Mucosa of descending colon (tissue), 3 donors: ENCODE measurements at places on chromosomes 7 and 10. TPM values are rescaled to one million over a fixed set of nuclear protein-coding genes. Genes with fewer than 3 reads are reported as not detected.

CTAGE4 gene
- 7.3 TPM for total RNA-seq

PDE1C gene
- 2.5 TPM for total RNA-seq

PNLIPRP1 gene
- total RNA-seq: 0.75 TPM

CPN1 gene
- not detected for total RNA-seq

DNA sequence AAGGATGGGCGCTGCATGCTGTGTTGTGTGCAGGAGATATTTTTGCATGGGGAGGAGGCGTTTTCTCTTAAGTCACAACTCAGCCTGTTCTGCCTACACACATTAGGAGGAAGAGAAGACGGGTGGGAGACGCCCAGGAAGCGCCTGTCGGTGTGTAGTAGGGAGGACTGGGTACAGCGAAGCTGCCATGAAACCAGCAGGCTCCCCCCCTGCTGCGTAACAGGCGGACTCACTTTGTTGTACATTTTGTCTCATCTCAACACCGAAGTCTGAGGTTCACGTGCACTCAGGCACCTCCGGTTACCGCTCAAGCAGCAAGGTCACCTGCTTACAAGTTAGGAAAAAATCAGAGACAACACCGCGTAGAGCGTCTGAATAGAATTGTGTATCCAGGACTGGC lies 56.3 kb downstream of the CRTAC1 start:
- DNase-seq: no peak

DNA sequence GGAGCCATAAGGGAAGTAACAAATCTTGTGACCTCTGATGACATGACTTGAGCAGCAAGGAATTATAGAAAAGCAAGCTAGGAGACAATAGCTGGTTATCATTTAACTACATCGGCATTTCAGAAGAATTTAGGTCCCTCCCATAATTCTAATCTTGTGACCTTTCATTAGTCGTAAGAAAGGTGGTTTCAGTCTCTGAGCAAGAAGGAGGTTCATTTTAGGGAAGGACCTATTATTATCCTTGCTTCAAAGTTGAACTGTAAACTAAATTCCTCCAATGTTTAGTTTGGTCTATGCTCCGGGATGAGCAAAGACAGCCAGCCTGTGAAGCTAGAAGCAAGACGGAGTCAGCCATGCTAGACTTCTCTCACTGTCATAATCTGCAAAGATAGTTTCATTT lies 159.6 kb downstream of the SLC16A9 start:
- no peak for DNase-seq

DNA sequence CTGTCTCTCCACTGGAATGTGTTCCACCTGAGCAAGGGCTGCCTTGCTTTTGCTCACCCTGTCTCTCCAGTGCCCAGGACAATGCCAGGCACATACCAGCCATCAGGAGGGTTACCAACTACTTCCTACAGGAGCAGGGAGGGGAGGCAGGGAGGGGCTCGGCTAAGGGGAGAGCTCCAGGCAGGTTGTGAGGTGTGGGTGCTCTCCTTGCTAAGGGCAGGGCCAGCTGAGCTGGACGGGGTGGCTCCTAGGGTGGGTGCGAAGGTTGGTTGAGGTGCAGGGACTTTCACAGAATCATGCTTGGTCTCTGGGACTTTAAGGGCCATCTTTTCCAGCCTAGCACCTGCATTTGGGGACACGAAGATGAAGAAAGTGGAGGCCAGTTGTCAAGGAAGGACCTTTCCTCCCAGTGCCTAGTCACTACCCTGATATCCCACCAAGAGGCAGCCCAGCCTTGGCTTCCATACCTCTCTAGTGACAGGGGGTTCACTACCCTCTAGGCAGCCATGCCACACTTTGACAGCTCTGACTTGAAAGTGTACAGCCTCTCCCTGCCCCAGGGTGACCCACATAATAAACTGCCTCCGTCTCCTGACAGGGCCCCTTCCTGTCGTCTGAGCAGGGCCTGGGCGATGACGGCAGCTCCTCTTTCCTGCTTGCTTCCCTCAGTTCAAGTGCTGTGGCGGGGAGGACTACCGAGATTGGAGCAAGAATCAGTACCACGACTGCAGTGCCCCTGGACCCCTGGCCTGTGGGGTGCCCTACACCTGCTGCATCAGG lies 46.5 kb downstream of the TSPAN15 start:
- DNase-seq: no peak

DNA sequence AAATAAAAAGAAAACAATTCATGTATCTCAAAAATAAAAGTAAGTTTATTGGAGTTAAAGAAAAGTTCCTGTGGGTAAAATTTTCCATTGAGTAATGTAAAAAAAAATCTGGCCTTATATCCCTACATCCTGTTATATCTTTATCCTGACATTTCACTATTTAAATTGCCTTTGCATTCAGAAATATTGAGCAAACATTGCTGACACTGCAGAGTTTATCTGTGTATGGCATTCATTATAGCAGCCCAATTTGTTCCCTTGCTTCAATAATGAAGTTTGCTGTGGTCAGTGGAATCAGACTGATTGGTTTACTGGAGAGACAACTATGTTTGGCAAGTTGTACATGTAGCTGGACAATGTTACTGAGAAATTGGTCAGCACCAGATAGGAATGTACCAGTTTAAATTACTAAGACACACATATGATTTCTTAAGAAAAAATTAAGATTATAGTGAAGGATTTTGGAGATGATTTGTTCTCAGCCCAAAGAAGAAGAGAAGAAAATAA lies 271.7 kb downstream of the ANKRD7 start:
- no peak for DNase-seq

- DNase-seq: no peak
These were observed 64.4 kb upstream of the AHR start for GRCh38 chr7:17234030-17234397.

DNA sequence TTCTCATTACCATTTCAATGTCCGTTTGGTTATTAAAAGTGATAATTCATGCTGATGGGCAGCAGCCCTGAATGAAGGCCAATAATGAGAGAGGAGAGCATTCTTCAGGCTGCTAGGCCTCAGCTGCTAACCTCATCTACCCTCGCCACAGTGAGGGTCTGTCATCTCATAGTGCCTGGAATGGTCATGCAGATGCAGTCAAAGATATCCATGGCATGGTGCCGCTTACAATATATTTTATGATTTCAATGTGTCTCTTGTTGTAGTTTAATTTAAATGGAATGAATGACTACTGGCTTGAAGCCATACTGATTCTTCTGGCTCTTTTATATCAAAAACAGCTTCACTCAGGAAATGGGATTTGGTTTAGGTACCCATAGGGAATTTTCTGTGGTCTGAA lies 126.9 kb downstream of the SLC16A9 start:
- no peak for DNase-seq

- DNase-seq: no peak
These were observed 89.1 kb downstream of the GFRA1 start for GRCh38 chr10:116183733-116184511.

GRCh38 chr7:25171071-25171470 lies 46.0 kb upstream of the CYCS start:
- no peak for DNase-seq

DNA sequence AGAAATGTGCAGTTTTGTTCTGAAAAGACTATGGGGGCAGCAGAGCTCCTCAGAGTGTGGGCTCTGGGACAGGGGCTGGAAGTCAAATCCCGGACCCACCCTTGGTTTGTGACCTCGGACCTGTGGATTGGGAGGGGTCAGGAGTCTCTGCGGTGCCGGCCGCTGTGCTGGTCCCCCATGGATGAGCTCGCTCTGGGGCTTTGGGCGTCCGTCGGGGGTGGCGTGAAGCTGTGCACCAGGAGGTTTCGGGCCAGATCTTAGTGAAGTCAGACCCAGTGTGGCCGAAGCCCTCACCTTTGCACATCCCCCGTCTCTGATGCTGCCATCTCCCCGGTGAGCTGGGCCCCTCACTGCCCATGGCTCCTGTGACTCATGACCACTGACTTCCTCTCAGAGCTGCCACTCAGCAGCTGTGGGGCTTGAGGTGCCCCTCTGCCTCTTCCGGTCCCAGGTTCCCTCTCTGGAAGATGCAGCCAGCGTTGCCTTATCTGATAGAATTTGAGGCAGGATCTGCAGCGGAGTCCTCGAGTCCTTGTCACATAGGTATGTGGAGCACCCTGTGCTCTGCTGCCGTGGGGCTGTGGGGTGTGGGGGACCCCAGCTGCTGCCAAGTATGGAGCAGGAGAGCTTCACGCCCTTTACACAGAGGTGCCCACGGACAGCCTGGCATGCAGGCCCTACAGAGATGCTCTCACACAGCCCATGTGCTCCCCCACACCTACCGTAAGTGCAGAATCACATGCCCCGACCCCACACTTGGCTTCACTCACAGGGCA lies 11.4 kb upstream of the SCART1 start:
- DNase-seq: no peak

DNA sequence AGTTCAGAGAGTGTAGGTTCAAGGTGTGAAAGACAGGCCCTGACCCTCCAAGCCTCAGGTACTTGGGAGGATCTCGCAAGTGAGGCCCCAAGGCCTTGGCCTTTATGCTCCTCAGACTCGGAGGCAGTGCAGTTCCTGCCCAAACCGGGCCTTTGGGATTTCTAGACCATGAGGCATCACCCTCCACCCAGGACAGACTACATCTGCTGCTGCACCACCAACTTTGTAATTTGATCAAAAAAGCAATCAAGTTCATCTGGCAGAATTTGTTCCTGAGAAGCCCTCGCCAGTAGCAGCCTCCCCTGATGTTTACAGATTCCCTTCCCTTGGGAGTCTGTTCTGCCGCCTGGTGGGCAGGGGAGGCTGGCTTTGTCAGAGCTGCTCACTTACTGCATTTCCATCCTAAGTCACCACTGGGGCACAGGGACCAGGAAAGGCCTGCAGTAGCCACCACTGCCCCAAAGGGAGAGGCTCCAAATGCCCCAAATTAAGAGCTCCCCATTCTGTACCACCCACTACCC lies 2.1 kb downstream of the CAMK2G start:
- no peak for DNase-seq

DNA sequence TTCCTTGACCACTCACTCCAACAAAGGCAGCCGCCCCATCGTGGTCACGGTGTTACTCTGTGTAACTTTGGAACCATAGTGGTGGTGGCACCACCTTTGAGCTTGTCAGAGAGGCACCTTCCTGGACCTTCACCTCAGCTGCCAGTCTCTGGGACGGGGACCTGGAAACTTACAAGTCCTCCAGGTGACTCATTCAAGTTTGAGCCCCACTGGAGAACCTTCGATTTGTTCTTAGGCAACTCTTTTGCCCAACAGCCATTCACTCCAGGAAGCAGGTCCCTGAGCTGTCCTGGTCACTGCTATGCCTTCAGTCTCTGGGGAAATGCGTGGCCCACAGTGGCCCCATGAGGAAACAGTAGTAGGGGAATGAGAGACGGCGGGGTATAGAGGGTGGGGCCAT lies 17.2 kb downstream of the STX1A start:
- DNase-seq: no peak

GRCh38 chr7:17937506-17938120 lies 2.7 kb downstream of the SNX13 start:
- no peak for DNase-seq

- no peak for DNase-seq
These were observed 705 bp downstream of the SLF2 start for GRCh38 chr10:100913470-100913865.

DNA sequence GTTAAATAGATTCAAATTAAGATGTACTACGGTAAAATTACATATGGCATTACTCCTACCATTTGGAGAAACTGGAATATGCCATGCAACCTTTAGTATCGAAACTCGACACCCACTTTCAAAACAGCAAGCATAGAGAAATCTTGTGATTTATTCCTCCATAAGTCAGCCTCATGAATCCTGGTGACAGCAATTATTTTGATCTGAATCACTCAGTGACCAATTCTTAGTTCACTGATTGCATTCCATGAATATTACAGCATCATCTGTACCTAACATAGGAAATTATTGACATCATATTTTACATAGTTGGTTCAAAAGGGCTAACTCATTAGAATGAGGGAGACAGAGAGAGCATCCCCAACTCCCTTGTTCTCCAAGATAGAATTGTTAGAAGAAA lies 89.6 kb downstream of the CACNB2 start:
- DNase-seq: no peak

GRCh38 chr7:116150588-116150987 lies 59.8 kb upstream of the TES start:
- no peak for DNase-seq

GRCh38 chr7:151003572-151003971 lies 12.8 kb downstream of the NOS3 start:
- no peak for DNase-seq

- no peak for DNase-seq
These were observed 239.7 kb upstream of the SEMA3D start for GRCh38 chr7:85426487-85426960.

- no peak for DNase-seq
These were observed 70.6 kb downstream of the KMT2E start for GRCh38 chr7:105084581-105084980.

DNA sequence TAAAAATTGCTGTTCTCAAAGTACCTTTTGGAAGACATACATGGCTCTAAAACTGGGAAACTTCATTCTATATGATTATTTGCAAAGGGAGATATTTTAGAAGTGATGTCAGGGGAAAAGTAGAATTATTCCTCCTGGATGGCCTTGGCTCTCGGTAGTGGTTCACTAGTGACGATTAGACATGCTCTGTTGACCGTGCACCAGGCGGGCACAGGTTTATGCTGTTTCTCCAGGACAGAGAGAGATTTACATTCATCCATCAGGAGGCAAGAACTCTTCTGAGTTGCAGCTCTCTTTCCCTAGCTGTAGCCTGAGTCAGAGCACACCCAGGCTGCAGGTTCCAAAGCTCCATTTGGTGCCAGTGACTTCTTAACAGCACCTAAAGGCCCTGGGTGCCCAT lies 184.9 kb upstream of the WDR11 start:
- DNase-seq: no peak

DNA sequence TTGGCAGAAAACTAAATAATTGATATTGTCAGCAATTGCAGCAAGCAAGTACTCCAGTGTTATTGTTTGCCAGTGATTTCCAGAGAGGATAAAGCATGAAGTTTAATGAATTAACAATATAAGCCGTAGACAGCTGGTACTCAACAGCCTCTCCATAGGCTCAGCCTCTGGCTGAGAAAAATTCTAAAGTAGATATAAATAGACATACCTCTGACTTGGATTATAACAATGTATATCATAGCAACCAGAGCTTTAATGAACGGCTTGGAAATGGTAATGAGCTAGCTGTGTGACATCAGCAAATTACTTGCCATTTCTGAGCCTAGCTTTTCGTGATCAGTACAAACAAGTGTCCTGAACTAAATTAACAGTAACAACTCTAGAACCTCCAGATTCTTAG lies 1055.4 kb upstream of the AUTS2 start:
- DNase-seq: no peak

DNA sequence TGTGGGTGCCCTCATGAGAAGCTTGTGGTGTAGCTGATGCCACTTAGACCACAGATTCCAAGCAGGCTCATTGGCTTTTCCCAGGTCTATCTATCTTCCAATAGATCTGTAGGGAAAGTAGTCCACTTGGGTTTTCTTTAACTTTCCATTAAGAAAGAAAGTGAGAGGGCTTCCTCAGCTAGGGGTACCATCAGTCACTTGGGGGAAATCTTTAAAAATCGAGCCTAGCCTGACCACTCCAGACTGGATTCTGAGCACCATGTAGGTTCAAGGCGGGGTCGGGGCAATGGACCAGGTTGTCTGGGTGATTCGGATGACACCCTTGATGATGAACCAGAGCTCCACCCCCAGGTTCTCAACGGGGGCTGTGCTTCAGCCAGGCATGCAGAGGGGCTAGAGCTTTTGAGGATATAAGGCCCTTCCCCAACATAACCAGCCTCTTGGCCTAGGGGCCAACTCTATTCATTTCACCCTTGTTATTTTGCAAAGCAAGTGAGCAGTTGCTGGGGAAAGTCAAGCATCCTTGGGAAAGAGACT lies 27.0 kb downstream of the ITPRIP start:
- no peak for DNase-seq

- DNase-seq: no peak
These were observed 125.1 kb upstream of the ZNF32 start for GRCh38 chr10:43773736-43774135.
